ENCODE measurements at places on chromosomes 4 and X.

- no peak for DNase-seq
These were observed 12.9 kb upstream of the IL13RA1 start for GRCh38 chrX:118714521-118714920.

GRCh38 chr4:150250998-150251651 is 172.9 kb downstream of the DCLK2 start:
- DNase-seq, result no peak

DNA sequence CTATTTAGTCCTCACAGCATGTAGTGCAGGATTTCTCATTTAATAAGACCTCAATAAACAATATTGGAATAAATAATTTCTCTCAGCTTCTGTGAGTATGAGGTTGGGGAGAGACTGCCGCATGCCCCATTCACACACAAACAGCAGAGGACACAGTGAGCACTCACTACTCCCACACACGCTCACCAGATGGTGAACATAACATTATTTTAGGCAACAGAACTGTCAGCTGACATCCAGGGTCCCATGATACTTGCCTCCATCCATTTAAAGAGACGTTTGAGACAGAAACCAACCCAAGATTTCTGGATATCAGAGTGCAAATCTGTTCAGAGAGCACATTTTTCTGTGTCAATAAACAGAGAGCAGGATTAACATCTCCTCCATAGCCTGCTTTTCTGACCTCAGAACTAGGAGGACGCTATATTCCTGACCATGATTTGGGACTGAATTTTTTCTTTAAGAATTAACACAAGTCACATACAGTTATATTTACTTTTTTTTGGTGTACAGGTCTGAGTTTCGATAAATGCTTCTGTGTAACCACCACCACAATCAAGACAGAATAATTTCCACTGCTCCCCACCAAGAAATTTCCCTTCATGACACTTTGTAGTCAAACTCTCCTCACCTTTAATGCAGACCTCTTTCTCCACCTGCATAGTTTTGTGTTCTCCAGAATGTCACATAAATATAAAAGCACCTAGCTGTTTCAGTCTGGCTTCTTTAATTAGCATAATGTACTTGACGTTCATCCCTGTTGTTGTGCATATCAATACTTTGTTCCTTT is 16.7 kb downstream of the GPRIN3 start:
- DNase-seq, result no peak

GRCh38 chr4:14157262-14157661 is 529.7 kb upstream of the BOD1L1 start:
- no peak for DNase-seq

Measured in activated T-cell treated with anti-CD3 and anti-CD28 coated beads, Interleukin-2, amount 50 U/mL, for 1 hour (primary cell).